ENCODE measurements at places on chromosomes 4 and X.

- H3K4me1 ChIP-seq: no peaks in the 10 kb centered on the region
- H3K4me3 ChIP-seq: no peak overlapping the region
- peak; percentile 53 for DNase-seq
- no peak overlapping the region for H3K27ac ChIP-seq
Observed at GRCh38 chr4:78370631-78371372, 180.8 kb upstream of the ANXA3 start.

- H3K4me1 ChIP-seq: peaks cover 5% of the 10 kb centered on the region
- H3K27ac ChIP-seq: no peak overlapping the region
- H3K4me3 ChIP-seq: no peak overlapping the region
- no peak for DNase-seq
- H3K27me3 ChIP-seq: no peaks in the 10 kb centered on the region
Observed at GRCh38 chr4:14671146-14671545, 331.1 kb upstream of the CPEB2 start.

GRCh38 chr4:26936284-26937065, 75.8 kb downstream of the STIM2 start:
- no peak overlapping the region for H3K27ac ChIP-seq
- no peaks in the 10 kb centered on the region for H3K27me3 ChIP-seq
- H3K36me3 ChIP-seq: no peaks in the 10 kb centered on the region
- H3K4me1 ChIP-seq: no peaks in the 10 kb centered on the region

- DNase-seq: no peak
- no peaks in the 10 kb centered on the region for H3K36me3 ChIP-seq
- H3K4me3 ChIP-seq: no peak overlapping the region
- H3K4me1 ChIP-seq: no peaks in the 10 kb centered on the region
Observed at GRCh38 chrX:43968359-43968781, 4.8 kb downstream of the NDP start.

GRCh38 chr4:168723020-168723419, 226.2 kb downstream of the PALLD start:
- H3K36me3 ChIP-seq: no peaks in the 10 kb centered on the region
- peak overlapping the region; percentile 13 for H3K27ac ChIP-seq
- H3K4me1 ChIP-seq: peaks cover 17% of the 10 kb centered on the region
- no peaks in the 10 kb centered on the region for H3K27me3 ChIP-seq
- no peak overlapping the region for H3K4me3 ChIP-seq

GRCh38 chrX:132591719-132592275, 103.0 kb upstream of the MBNL3 start:
- no peaks in the 10 kb centered on the region for H3K36me3 ChIP-seq
- no peaks in the 10 kb centered on the region for H3K4me1 ChIP-seq
- DNase-seq: no peak
- no peak overlapping the region for H3K4me3 ChIP-seq
- peaks cover 9% of the 10 kb centered on the region for H3K27me3 ChIP-seq

GRCh38 chr4:88939697-88940096, 117.3 kb downstream of the FAM13A start:
- H3K27me3 ChIP-seq: no peaks in the 10 kb centered on the region
- DNase-seq: no peak
- no peak overlapping the region for H3K27ac ChIP-seq
- H3K4me1 ChIP-seq: peaks cover 5% of the 10 kb centered on the region

- no peaks in the 10 kb centered on the region for H3K36me3 ChIP-seq
- H3K27ac ChIP-seq: no peak overlapping the region
- no peak for DNase-seq
- H3K4me3 ChIP-seq: no peak overlapping the region
- no peaks in the 10 kb centered on the region for H3K4me1 ChIP-seq
Observed at GRCh38 chr4:163922302-163922701, 427.8 kb downstream of the TMA16 start.

DNA sequence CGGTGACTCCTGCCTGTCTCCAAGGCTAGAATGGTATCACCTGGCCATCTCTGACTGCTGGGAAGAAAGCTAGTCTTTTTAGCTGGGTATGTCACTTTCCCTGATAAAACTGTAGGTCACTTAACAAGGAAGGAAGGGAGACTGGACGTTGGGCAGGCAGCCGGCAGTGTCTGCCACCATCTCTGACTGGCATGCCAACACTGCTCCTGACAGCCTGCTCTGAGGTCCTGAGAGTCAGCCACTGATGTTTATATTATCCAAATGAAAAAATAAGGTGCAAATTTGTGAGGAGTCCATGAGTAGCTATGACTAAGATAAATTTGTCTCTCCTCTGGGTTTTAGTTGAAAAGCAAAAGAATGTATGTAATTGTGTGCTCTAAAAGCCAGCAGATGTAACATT, 77.2 kb downstream of the SNX25 start:
- H3K27me3 ChIP-seq: no peaks in the 10 kb centered on the region
- H3K4me3 ChIP-seq: no peak overlapping the region
- H3K4me1 ChIP-seq: peaks cover 14% of the 10 kb centered on the region
- no peak for DNase-seq
- H3K36me3 ChIP-seq: peaks cover 11% of the 10 kb centered on the region

- H3K36me3 ChIP-seq: no peaks in the 10 kb centered on the region
- no peak overlapping the region for H3K27ac ChIP-seq
Observed at GRCh38 chr4:68927165-68927564, 24.4 kb downstream of the UGT2A3 start.

DNA sequence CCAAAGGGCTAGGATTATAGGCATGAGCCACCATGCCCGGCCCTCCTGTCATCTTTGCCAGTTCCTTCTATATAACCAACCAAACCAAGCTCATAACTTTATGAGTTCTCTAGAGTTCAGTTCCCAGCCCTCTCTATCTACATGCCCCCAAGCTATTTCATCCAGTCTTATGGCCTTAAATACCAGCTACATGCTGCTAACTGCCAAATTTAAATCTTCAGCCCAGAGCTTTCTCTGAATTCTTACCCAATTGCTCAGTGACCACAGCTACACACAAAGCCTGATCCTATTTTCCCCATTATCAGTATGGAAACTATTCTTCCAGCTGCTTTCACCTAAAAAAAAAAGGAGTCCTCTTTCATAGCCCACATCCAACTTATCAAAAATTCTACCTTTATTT, 23.1 kb downstream of the TMEM184C start:
- H3K27ac ChIP-seq: no peak overlapping the region
- H3K36me3 ChIP-seq: peaks cover 61% of the 10 kb centered on the region
- no peak overlapping the region for H3K4me3 ChIP-seq
- no peaks in the 10 kb centered on the region for H3K4me1 ChIP-seq

- H3K4me3 ChIP-seq: no peak overlapping the region
- no peak for DNase-seq
- no peaks in the 10 kb centered on the region for H3K4me1 ChIP-seq
- no peaks in the 10 kb centered on the region for H3K27me3 ChIP-seq
Observed at GRCh38 chrX:79336869-79337815, 30.0 kb downstream of the ITM2A start.

GRCh38 chr4:148442832-148443511, 758 bp upstream of the NR3C2 start:
- H3K27me3 ChIP-seq: peaks cover 77% of the 10 kb centered on the region
- no peak for DNase-seq
- H3K36me3 ChIP-seq: no peaks in the 10 kb centered on the region
- peak overlapping the region; percentile 86 for H3K27ac ChIP-seq
- H3K4me1 ChIP-seq: no peaks in the 10 kb centered on the region

GRCh38 chr4:38768968-38769394, 13.8 kb downstream of the TLR10 start:
- peaks cover 10% of the 10 kb centered on the region for H3K4me1 ChIP-seq
- no peaks in the 10 kb centered on the region for H3K27me3 ChIP-seq
- no peak overlapping the region for H3K4me3 ChIP-seq

- peaks cover 98% of the 10 kb centered on the region for H3K27me3 ChIP-seq
- H3K4me1 ChIP-seq: peaks cover under 1% of the 10 kb centered on the region
- no peaks in the 10 kb centered on the region for H3K36me3 ChIP-seq
- no peak for DNase-seq
Observed at GRCh38 chr4:54109241-54110018, 9.5 kb downstream of the GSX2 start.

- no peak overlapping the region for H3K4me3 ChIP-seq
- no peak overlapping the region for H3K27ac ChIP-seq
- H3K36me3 ChIP-seq: no peaks in the 10 kb centered on the region
- H3K27me3 ChIP-seq: no peaks in the 10 kb centered on the region
Observed at GRCh38 chr4:158958489-158959270, 144.2 kb upstream of the RAPGEF2 start.

DNA sequence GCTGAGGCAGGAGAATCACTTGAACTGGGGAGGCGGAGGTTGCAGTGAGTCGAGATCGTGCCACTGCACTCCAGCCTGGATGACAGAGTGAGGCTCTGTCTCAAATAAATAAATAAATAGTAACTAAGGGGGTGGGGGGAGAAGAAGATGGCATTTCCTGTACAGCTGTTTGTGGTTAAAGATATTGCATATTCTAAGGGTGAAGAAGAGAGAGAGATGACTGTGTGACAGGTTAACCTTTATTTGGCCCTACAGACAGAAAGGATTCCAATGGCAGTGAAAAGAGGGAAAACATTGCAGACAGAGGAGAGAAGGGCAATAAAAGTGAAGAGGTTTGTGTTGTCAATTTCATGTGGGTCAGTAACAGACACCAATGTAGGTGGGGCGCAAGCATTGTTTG, 9.4 kb downstream of the TASL start:
- no peak overlapping the region for H3K27ac ChIP-seq
- no peaks in the 10 kb centered on the region for H3K27me3 ChIP-seq
- H3K36me3 ChIP-seq: no peaks in the 10 kb centered on the region
- H3K4me3 ChIP-seq: no peak overlapping the region

GRCh38 chr4:4603592-4603991, 61.7 kb upstream of the STX18 start:
- no peak for DNase-seq
- H3K4me1 ChIP-seq: no peaks in the 10 kb centered on the region
- H3K27me3 ChIP-seq: no peaks in the 10 kb centered on the region
- no peak overlapping the region for H3K4me3 ChIP-seq
- H3K36me3 ChIP-seq: no peaks in the 10 kb centered on the region

DNA sequence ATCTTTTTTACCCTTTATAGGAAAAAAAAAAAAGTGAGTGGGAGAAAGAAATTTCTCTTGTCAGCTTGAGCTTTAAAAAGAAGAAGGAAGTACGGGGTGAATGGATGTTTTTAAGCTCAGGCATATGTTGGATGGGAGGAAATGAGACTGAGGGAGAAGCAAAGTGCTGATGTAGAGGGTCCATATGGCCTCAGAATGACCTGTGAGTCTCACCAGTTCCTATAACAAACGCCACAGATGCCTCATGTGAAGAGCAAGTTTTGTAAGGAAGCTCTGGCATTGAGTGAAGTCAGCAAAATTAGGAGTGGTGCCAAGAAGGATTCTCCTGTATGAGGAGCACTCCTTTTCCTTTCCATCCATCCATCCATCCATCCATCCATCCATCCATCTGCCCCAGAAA, 214.6 kb downstream of the PTTG2 start:
- no peaks in the 10 kb centered on the region for H3K27me3 ChIP-seq
- H3K4me3 ChIP-seq: no peak overlapping the region
- H3K36me3 ChIP-seq: no peaks in the 10 kb centered on the region

GRCh38 chrX:7083468-7084396, 63.8 kb upstream of the STS start:
- H3K36me3 ChIP-seq: no peaks in the 10 kb centered on the region
- H3K4me3 ChIP-seq: no peak overlapping the region
- no peaks in the 10 kb centered on the region for H3K27me3 ChIP-seq
- DNase-seq: peak; percentile 36

GRCh38 chrX:65821721-65822496, 154.5 kb downstream of the MSN start:
- no peak overlapping the region for H3K27ac ChIP-seq
- H3K4me1 ChIP-seq: no peaks in the 10 kb centered on the region
- peak; percentile 86 for DNase-seq
- H3K36me3 ChIP-seq: no peaks in the 10 kb centered on the region
- peak overlapping the region; percentile 7 for H3K4me3 ChIP-seq

GRCh38 chr4:74555231-74555630, 110.3 kb downstream of the AREG start:
- no peaks in the 10 kb centered on the region for H3K27me3 ChIP-seq
- H3K4me1 ChIP-seq: peaks cover 5% of the 10 kb centered on the region
- no peak overlapping the region for H3K4me3 ChIP-seq
- H3K36me3 ChIP-seq: no peaks in the 10 kb centered on the region
- no peak overlapping the region for H3K27ac ChIP-seq
- DNase-seq: no peak

- no peaks in the 10 kb centered on the region for H3K27me3 ChIP-seq
- no peaks in the 10 kb centered on the region for H3K4me1 ChIP-seq
- DNase-seq: no peak
- H3K27ac ChIP-seq: no peak overlapping the region
- no peak overlapping the region for H3K4me3 ChIP-seq
Observed at GRCh38 chr4:56427179-56427578, 8.2 kb downstream of the PPAT start.

DNA sequence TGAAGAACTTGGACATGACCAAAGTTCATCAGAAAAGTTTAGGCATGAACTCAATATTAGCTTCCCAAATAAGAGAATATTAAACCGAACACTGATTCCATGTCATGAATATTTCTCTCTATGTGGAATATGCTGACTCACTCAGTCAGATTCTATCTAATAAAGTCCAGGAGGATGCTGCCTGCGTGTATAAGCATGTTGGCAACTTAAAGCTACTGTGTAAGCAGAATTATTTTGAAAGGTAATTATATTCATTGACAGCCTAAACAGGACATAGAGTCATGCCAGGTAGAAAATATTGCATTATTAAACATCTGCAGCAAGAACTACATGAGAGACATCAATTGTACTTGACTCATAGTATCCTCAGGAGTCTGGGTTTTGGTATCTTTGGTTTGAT, 367.9 kb upstream of the SPOCK3 start:
- no peaks in the 10 kb centered on the region for H3K36me3 ChIP-seq
- no peak overlapping the region for H3K27ac ChIP-seq
- H3K4me3 ChIP-seq: no peak overlapping the region
- no peaks in the 10 kb centered on the region for H3K4me1 ChIP-seq
- DNase-seq: no peak

DNA sequence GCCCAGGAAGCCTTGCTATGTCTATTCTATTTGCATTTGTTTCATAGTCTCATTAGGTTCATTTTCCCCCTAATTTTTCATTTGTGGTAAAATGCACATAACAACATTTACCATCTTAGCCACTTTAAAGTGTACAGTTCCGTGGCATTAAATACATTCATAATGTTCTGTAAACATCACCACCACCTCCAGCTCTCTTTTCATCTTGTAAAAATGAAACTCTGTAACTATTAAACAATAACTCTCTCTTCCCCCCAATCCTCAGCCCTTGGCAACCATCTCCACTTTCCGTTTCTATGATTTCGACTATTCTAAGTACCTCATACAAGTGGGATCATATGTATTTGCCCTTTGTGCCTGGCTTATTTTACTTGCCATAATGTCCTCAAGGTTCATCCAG, 19.9 kb downstream of the ARHGEF38 start:
- no peak overlapping the region for H3K27ac ChIP-seq
- no peaks in the 10 kb centered on the region for H3K4me1 ChIP-seq
- DNase-seq: no peak
- no peaks in the 10 kb centered on the region for H3K36me3 ChIP-seq
- no peak overlapping the region for H3K4me3 ChIP-seq

GRCh38 chr4:183838987-183839712, 66.0 kb upstream of the STOX2 start:
- H3K36me3 ChIP-seq: no peaks in the 10 kb centered on the region
- DNase-seq: no peak
- no peaks in the 10 kb centered on the region for H3K27me3 ChIP-seq
- no peaks in the 10 kb centered on the region for H3K4me1 ChIP-seq
- no peak overlapping the region for H3K4me3 ChIP-seq

GRCh38 chr4:188879598-188879997, 740.4 kb downstream of the TRIML1 start:
- no peaks in the 10 kb centered on the region for H3K36me3 ChIP-seq
- no peaks in the 10 kb centered on the region for H3K27me3 ChIP-seq
- no peaks in the 10 kb centered on the region for H3K4me1 ChIP-seq
- no peak overlapping the region for H3K27ac ChIP-seq

- no peak overlapping the region for H3K4me3 ChIP-seq
- no peaks in the 10 kb centered on the region for H3K36me3 ChIP-seq
- H3K27me3 ChIP-seq: no peaks in the 10 kb centered on the region
Observed at GRCh38 chr4:108544481-108544880, 75.9 kb upstream of the RPL34 start.
